ENCODE measurements at places on chromosomes 5 and 9.

DNA sequence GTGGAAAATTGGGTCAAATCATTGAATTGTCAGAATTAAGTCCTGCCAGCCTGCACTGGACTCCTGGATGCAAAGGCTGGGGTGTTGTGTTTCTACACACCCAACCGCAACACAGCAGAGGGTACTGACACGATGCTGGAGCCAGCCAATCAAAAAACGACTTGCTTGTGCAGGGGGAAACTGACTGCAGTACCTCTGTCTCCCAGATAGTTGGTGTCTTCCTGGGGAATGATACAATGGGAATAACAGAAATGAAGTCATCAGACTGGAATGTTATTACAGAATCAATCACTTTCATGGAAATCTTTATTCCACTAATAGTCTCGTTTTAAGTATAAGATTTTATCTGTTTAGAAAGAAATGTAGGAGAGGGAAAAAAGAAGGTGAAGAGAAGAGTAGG is 330.3 kb downstream of the MLLT3 start:
- DNase-seq = peak; percentile 43

DNA sequence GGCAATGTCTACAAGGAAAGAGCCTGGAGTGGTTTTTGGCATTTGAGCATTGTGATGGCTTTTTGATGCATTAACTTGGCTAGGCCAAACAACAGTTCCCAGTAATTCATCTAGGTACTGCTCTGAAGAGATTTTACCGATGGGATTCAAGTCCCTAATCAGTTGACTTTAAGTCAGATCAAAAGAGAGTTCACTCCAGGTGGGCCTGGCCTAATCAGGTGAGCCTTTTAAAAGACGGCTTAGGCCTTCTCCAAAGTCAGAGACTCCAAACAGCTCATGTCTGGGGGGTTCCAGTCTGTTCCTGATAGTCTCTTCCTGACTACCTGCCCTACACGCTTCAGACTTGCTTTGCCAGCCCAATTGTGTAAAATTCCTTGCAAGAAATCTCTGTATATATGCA is 53.7 kb downstream of the RIGI start:
- no peak for DNase-seq

DNA sequence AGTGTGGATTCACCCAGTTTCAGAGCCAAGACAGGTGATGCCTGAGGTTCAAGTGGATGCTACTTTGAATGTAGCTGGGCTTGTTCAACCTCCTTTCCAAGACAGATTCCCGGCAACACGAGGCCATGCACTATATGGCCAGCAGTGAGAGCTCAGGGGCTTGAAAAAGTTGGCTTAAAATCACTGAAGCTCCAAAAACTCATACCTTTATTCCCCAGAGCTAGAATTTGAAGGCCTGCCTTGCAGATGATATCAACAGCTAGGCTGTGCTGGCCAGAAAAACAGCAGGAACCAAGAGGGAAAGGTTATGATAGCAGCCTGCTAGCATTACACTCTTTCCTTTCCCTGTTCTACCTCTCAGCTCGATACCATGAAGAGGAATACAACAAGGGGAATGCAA is 120.2 kb upstream of the DAB2 start:
- DNase-seq = no peak

GRCh38 chr5:80103371-80103770 is 68.2 kb downstream of the THBS4 start:
- DNase-seq = no peak

GRCh38 chr5:17096952-17097695 is 120.3 kb upstream of the BASP1 start:
- DNase-seq = no peak

DNA sequence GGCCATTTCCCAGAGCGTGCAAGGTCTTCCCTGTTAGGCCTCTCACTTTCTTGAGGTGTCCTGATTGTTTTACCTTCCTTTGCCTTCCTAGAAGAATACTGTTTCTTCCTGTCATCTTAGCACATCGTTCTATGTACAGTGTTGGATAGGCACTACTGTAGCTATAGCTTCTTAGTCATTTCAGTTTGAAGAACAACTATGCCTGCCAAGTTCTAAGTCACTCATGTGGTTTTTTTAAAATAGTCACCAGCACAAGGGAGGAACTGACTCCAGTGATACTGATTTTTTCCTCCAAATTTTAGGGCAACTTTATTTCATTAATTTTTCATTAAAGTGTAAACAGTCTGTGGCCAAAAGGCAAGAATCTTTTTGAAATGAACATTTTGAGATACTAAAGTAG is 122.4 kb upstream of the NR5A1 start:
- peak; percentile 73 for DNase-seq

GRCh38 chr5:149161026-149161687 is 19.9 kb downstream of the ABLIM3 start:
- DNase-seq = no peak

- DNase-seq = no peak
Observed at GRCh38 chr9:101626295-101626694, 31.5 kb upstream of the PPP3R2 start.

DNA sequence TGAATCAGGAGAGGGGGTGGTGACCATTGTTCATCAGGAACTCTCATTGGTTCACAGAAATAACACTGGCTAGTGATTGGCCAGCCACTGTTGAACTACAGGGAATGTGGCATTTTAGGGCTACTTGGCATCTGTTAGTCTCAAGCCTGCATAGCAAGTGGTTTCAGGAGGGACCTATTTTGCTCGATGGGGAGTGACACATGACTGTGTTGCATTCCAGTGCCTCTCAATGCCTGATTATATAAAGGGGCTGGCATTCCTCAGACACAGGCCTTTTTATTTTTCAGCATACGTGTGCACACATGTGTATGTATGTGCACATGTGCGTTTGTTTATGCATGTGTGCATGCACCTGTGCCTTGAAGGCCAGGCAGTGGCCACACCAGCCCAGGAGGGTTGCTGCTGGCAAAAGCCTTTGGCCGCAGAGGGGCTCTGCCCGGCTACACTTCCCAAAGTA is 23.2 kb downstream of the FGD3 start:
- peak; percentile 16 for DNase-seq

DNA sequence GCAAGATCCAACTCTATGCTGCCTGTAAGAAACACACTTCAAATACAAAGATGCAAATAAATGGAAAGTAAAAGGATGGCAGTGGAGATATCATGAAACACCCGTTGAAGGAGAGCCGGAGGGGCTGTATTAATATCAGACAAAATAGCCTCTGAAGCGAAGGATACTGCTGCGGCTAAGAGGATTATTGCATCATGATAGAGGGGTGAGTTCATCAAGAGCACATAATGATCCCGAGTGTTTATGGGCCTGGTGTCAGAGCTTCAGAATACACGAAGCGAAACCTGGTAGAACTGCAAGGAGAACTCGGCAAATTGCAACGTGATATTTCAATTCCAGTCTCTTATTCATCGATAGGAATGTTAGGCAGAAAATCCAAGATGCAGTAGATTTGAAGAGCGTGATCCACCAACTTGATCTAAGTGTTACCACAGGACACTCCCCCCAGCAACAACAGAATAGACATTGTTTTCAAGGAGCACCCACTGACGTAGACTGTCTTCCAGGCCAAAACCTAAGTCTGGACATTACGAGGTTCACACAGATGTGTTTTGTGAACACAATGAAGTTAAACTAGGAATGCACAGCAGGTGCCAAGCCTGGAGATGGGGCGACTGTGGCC is 27.7 kb upstream of the QSOX2 start:
- no peak for DNase-seq

All from AG10803 (cell line).